D721Med (cell line): ENCODE measurements at places on chromosomes 2 and 18.

- no peak for DNase-seq
These were observed 358 bp downstream of the USP37 start for GRCh38 chr2:218567797-218568189.

GRCh38 chr2:144357623-144358373, 162.1 kb downstream of the ZEB2 start:
- DNase-seq = no peak

DNA sequence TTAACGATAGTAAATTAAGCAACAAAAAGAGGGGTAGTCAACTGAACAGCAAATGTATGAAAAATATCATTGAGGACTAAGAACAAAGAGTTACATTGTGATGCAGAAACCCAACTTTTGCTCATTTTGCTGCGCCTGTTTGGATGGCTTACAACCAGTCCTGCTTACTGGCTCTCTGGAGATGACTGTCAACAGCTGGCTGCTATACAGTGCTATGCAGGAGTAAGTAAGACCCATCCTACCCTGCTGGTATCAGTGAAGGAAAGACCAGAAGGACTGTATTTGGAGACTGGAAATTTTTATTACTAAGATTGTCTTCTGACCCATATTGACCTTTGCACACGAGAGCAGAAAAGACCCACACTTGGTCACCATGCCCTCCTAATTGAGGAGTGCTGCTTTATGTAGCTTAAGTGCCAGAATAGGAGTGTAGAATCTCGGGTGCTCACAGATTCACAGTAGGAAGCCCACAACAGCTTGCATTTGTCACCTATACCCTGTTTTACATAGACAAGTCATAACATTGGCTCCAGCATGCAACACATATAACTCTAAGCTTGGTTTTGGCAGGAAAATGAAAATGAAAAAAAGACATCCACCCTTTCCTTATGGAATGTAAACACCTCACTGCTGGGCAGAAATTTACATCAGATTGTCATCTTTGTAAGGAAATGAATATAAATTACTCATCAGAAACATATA, 1915.0 kb upstream of the CELF4 start:
- no peak for DNase-seq

DNA sequence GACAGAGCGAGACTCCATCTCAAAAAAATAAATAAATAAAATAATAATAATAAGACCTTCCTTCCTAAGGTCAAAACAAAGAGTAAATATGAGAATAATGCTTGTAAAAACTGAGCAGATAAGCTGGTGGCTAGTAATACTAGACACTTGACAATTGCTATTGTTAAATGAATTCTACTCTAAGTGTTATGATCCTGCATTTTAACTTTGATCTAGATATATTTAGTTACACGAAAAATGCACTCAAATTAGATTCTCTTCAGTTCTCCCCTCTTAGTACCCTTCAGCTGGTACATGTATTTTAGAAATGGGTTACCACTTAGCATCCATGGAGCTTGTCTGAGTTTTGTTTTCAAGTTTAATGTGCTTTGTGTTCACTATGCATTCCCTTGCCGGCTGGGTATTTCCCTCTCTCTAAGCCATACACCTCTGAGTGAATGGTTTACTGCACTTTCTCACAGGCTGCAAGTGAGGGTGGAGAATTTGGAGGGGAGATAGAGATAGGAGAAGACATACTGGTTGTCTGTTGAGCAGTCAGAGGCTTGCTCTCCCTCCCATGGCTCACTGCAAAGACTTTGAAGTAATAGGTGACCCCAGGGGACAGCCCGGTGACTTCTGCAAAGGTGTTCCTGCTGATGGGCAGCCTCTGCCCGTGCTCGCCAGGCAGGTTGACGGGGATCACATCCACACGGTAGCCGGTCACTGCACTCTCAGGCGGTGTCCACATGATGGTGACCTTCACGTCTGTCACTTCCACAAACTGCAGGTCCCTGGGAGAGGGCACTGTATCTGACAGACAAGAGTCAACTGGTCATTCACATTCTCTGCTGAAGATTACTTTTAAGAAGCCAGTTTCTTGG, 29.9 kb downstream of the FN1 start:
- no peak for DNase-seq
